ENCODE measurements at places on chromosomes 1 and 21. TPM values are rescaled to one million over a fixed set of nuclear protein-coding genes. Genes with fewer than 3 reads are reported as not detected.
A peak's percentile ranks its signal among the peaks of the same experiment; 100 is the strongest.

Gene TLCD4
- total RNA-seq, result 12.1 TPM

Gene CADM3
- not detected for total RNA-seq

Gene KRTAP21-2
- total RNA-seq, result not detected

Gene TMEM269
- 0.34 TPM for total RNA-seq

Gene TAF13
- total RNA-seq, result 27.3 TPM

Gene PPT1
- 46.8 TPM for total RNA-seq

GRCh38 chr21:40270047-40270446 is 402.8 kb downstream of the PCP4 start:
- no peak for DNase-seq

GRCh38 chr1:201409440-201409839 is 10.3 kb upstream of the LAD1 start:
- no peak for DNase-seq

- no peak for DNase-seq
Observed at GRCh38 chr1:4066860-4067599, 167.0 kb upstream of the C1orf174 start.

DNA sequence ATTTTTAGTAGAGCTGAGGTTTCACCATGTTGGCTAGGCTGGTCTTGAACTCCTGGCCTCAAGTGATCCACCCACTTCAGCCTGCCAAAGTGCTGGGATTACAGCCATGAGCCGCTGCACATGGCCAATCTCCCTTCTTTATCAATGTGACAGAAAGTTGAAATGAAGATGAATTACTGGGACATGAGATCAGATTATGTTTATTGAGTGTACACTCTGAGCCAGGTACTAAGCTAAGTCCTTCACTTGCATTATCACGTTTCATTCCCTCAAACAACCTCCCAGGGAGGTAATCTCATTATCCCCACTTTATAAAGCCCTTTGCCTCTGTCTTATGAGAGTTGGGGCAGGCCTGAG is 6.3 kb upstream of the CHI3L2 start:
- DNase-seq, result no peak

DNA sequence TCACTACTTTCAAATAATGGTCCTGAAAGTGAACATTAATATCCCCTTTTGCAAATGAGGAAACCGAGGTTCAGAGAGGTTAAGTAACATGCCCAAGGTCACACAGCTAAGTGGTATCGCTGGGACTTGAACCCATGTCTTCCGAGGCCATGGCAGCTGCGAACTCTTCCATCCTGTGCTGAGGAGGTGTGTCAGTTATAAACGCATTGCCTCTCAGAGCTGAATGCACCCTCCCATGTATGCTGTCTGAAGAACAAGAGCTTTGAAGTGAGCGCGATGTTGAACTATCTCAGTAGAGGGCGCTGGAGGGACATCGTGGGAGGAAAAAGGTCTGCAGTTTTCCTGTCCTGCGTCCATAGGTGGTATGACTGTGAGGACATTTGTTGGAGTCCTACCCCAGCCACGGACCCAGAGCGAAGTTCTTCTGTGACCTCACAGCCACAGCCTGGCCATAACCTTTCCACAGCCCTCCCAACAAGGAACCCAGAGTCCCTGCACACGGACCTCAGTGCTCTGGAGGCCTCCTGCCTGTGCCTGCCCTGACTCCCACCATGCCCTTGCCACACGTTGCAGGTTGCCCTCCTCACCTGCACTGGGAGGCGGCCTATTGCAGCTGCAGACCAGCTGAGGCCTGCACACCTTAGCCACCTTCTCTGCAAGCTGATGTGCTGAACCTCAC is 7.5 kb downstream of the MYOC start:
- peak; percentile 91 for DNase-seq

DNA sequence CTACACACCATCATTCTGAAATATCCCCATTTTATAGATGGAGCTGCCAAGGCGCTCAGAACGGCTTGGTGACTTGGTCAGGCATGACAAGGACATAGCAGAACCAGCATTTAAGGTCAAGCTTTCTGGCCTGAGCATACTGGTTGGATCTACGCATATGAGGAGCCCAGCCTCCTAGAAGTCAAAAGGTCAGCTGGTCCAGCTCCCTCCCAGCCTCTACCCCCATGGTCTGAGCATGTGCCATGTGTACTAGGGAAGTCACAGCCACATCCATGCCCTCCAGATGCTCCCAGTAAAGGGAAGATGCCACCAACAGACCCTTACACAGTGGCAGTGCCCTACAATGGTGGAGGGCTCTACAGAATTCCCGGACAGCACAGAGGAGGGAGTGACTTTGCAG is 96.7 kb downstream of the EPHB2 start:
- DNase-seq, result no peak

GRCh38 chr21:44569861-44570517 is 3.5 kb upstream of the KRTAP10-4 start:
- no peak for DNase-seq

DNA sequence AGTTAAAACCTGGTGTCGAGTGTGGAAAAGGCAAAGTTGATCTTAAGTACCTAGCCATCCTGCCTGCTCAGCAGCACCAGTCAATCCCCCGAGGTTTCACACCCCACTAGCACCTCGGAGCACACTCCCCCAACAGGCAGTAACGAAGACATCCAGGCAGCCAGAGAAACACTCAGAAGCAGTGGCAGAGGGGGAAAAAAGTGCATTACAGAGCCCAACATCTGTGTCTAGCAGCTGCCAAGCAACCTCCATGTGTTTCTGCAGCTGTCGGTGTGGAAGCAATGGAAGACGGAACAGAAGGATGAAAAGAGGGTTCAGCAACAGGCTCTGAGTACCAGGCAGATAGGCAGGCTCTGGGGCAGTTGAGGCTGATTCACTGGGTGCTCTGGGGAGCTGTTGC is 73.4 kb upstream of the PROX1 start:
- DNase-seq, result no peak

- DNase-seq, result no peak
Observed at GRCh38 chr1:221294242-221294641, 415.0 kb downstream of the HLX start.

DNA sequence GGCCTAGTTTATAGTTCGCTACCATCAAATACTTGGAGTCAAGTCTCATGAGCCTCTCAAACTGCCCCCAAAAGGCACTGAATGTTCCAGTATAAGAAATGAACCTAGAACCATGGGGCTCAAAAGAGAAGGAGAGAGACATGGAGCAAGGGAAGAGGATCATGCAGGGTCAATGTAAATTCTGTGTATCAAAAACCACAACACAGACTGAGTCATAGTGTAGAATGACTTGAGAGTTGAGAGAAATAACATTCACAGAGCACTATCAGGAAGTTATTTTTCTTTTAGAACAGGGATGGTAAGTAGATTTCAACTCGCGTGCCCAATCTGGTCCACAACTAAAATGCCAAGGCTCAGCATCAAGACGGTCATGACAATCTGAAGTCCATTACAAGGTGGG is 59.8 kb downstream of the GNG12 start:
- no peak for DNase-seq

- DNase-seq, result peak; percentile 46
Observed at GRCh38 chr1:153355445-153356071, 2.1 kb upstream of the S100A9 start.

DNA sequence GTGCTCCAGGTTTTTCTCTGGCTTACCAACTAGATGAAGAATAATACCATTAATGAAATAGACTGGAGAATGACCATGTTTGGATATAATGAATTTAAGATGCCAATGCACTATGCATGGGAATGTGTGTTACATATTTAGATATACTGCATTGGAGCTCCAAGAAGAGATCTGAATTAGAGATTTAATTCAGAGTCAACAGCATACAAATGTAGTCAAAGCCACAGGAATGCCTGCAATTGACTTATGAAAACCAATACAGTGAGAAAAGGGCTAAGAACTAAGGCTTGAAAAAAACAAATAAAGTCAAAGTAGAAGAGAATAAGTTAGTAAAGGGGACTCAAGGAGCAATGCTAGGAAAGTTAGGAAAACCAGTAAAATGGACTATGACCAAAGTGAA is 59.1 kb downstream of the USP24 start:
- DNase-seq, result no peak

DNA sequence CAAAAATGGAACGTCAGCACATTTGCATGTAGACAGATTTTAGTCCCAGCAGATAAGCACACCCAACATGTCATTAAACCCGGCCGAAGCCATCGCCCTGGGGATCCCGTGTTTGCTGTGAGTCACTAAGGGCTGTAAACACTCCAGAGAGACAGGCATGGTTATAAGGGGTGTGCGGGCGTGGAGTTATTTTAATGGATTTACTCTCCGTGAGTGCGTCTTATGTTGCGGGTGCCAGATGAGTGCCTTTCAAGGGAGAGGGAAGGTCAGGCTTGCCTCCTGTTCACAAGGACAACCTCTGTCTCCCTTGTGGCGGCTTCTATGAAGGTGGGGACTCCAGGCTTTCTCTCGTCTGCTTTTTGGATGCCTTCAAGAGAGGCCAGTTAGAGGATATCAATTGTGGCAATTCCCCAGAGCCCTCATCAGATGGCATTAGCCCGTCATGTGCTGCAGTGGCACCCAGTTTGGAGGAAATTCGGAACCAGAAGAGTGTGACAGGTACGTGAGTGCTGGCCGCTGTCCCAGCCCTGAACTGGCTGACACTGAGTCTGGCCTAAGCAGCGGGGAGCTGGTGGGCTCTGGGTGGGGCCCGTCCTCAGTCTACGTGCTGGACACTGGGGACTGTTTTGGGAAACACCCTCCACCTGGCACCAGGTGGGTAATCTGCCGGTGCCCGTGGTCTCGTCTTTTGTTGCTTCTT is 223.8 kb upstream of the TMEM51 start:
- DNase-seq, result no peak

DNA sequence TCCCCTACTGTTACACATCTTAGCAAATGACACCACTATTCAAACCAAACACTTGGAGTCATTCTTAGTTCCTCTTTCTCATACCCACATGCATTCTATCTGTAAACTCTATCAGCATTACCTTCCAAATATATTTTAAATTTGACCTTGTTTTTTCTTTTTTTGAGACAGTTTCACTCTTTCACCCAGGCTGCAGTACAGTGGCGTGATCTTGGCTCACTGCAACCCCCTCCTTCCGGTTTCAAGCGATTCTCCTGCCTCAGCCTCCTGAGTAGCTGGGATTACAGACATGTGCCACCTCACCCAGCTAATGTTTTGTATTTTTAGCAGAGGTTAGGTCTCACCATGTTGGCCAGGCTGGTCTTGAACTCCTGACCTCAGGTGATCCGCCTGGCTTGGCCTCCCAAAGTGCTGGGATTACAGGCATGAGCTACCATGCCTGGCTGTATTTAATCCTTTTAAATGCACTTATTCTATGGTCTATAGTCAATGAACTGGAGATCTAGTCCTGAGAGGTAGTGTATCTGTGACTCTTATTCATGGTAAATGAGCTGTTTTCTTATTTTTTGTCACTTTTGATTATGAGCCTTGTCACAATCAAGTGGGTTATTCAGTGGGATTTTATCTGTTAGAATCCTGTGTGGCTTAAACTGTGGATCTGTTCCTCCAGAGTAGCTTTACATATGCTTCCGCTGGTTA is 73.1 kb downstream of the GATAD2B start:
- DNase-seq, result no peak

GRCh38 chr1:40626383-40626770 is 39.1 kb downstream of the RIMS3 start:
- no peak for DNase-seq

DNA sequence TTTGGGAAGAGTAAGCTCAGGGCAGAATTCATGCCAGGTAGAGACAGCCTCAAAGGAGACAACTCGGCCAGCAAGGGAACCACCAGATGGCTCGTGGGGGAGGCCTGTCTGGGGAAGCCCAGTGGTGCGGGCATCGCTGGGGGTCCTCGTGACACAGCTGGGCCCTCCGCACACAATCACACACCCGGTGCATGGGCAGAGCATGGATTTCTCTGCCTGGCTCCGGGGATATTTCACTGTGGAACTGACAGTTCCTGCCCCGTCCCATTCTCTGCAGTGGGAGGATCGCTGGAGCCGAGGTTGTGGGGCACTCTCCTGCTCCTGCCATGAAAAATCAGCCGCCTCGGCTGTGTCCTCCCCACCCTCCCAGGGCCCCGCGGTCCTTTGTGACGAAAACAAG is 108.0 kb downstream of the CRYAA start:
- DNase-seq, result no peak

Measured in HCT116 (cell line).